Chondrocyte (in vitro differentiated cells): ENCODE measurements at places on chromosomes 13 and 19. TPM values are rescaled to one million over a fixed set of nuclear protein-coding genes. Genes with fewer than 3 reads are reported as not detected.

The SOHLH2 gene
- total RNA-seq = 0.15 to 0.19 TPM in 2 of 3 replicates, not detected in the other

The PNKP gene
- total RNA-seq = 51.4 to 97.0 TPM (median 52.4 TPM) in 3 replicates

The SMIM44 gene
- not detected in 3 replicates for total RNA-seq

The COMP gene
- total RNA-seq = 10.6 to 17.2 TPM (median 14.5 TPM) in 3 replicates

The CCL25 gene
- not detected in 3 replicates for total RNA-seq

The TEX29 gene
- total RNA-seq = 0.59 to 0.94 TPM (median 0.70 TPM) in 3 replicates

The FFAR3 gene
- not detected in 3 replicates for total RNA-seq

The TTYH1 gene
- total RNA-seq = 0.49 TPM in 1 of 3 replicates, not detected in the others

The EPSTI1 gene
- 2.1 to 3.8 TPM (median 2.8 TPM) in 3 replicates for total RNA-seq

The LGALS7B gene
- total RNA-seq = not detected in 3 replicates

The APOE gene
- total RNA-seq = 47.1 to 178 TPM (median 170 TPM) in 3 replicates

DNA sequence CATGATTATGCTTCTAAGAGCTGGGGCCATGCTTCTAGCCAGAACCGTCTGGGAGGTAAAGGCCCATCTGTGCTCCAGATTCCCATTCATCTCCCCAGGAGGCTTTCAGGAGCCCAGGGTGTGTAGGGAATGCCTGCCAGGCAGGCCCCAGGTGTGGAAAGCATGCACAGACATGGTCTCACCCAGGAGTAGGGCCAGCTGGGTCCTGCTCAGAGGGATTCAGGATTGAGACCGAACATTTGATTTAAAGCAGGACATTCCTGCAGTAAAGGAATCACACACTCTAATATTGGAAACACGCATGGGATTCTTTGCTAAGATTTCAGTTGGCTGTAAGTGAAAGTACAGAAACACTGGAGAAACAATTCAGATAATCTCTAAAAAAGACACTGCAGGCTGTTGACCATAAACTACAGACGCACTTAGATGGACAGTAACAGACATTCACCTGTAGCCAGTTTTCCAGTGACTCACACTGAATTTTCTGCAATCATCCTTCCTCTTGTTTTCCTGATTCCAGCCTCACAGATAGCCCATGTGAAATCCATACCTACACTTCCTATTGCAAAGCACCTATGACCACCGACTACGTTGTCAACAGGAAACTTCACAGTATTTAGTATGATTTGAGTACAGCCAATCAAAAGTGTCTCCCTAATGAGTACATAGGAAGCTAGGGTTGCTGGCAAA lies 257.8 kb downstream of the TBC1D4 start:
- no peaks in the 10 kb centered on the region for H3K36me3 ChIP-seq
- no peak overlapping the region for H3K4me3 ChIP-seq
- H3K4me1 ChIP-seq = peaks cover 42% of the 10 kb centered on the region
- peaks cover 2% of the 10 kb centered on the region for H3K27me3 ChIP-seq
- H3K27ac ChIP-seq = no peak overlapping the region
- DNase-seq = no peak

DNA sequence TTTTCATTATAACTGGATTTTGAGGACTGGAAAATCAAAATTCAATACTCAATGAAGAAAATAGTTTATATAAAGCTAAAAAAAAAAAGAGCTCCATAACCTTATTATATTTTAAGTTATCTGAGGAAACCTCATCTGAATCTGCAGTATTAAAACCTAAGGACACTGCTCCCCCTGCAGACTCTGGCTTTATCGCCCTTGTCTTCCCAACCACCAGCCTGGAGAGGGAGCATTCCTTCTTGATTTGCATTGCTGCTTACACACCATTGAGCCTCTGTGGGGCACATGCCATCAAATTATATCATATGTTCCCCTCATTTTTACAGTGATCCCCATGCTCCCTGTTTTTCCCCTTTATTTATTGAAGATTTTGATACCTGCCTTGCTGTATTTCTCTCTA lies 871.4 kb upstream of the GPC6 start:
- peaks cover 4% of the 10 kb centered on the region for H3K36me3 ChIP-seq
- no peak overlapping the region for H3K27ac ChIP-seq
- peaks cover 2% of the 10 kb centered on the region for H3K27me3 ChIP-seq
- no peak for DNase-seq

GRCh38 chr19:49125025-49125731 lies 5.8 kb downstream of the PPFIA3 start:
- H3K27me3 ChIP-seq = no peaks in the 10 kb centered on the region
- no peak for DNase-seq
- no peaks in the 10 kb centered on the region for H3K36me3 ChIP-seq
- H3K27ac ChIP-seq = no peak overlapping the region
- peaks cover 22% of the 10 kb centered on the region for H3K4me1 ChIP-seq
- no peak overlapping the region for H3K4me3 ChIP-seq

DNA sequence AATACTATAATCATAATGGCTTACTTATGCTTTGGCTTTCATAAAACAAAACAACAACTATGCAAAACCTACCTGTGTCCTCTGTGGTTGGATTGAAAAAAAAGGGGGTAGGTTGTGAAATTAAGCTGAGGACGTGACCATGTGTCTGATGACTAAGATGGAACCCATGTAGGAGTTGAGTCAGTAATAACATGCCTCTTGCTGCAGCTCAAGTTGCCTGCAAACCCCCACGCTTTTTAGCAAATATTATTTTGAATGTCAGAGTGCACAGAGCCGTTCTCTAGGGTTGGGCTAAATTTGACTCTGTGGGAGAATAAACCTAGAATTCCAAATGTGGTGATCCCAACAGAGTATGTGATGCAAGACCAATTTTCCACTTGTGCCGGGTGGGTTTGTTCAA lies 209.3 kb downstream of the KCNRG start:
- peaks cover 43% of the 10 kb centered on the region for H3K4me1 ChIP-seq
- no peaks in the 10 kb centered on the region for H3K27me3 ChIP-seq
- peak overlapping the region; percentile 20 for H3K27ac ChIP-seq

DNA sequence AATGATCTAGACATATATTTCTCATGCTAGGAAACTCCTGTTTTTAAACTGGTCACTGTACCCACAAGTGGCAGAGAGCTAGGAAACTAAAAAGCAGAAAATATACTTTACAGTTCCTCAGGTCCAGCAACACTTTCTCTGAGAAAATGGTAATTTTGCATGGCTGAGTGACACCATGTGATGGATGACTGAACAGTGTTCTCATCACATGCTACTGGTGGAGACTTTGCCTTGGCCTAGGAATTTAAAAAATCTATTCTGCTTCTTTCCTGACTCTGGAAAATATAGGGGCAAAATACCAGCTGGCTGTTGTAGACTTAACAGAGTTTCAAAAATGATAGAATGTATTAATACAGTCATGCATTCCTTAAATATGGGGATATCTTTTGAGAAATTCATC lies 50.0 kb downstream of the LATS2 start:
- H3K36me3 ChIP-seq = no peaks in the 10 kb centered on the region

- no peak overlapping the region for H3K27ac ChIP-seq
Observed at GRCh38 chr19:54329476-54330165, 9.3 kb downstream of the LILRA4 start.

GRCh38 chr19:54388802-54389139 lies 24.0 kb upstream of the LAIR1 start:
- H3K4me3 ChIP-seq = peak overlapping the region; percentile 47
- H3K4me1 ChIP-seq = no peaks in the 10 kb centered on the region
- no peak for DNase-seq
- H3K27me3 ChIP-seq = peaks cover 35% of the 10 kb centered on the region
- H3K27ac ChIP-seq = no peak overlapping the region
- no peaks in the 10 kb centered on the region for H3K36me3 ChIP-seq

DNA sequence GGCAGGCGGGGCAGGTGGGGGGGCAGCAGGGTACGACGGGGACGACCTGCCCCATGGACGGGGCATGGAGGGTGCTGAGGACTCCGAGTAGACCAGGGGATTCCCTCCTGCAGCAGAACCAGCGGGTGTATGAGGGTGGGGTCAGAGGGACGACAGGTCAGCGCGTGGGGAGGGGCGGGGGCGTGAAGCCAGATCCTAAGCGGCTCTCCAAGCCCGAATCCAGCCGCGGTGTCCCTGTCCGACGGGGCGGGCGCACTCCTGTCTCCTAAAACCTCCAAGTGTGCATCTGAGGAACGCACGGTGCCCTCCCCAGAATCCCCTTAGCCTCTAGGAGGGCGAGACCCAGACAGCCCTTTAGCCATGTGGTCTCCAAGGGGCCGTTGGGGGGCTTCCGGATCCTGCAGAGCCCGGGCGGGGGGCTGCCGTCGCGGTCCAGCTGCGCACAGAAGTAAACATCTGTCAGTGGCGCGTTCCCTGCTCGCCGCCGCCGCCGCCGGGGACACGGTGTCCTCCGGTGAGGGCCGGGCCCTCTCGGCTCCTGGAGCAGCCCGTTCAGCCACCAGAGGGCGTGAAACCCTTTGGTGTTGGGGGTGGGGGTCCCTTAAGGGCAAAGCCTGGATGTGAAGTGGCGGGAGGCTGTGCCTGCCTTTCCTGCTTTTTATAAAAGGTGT lies 730 bp downstream of the NRTN start:
- H3K4me3 ChIP-seq = peak overlapping the region; percentile 36
- peaks cover 9% of the 10 kb centered on the region for H3K27me3 ChIP-seq
- DNase-seq = peak; percentile 91

GRCh38 chr19:31613683-31614219 lies 264.5 kb upstream of the TSHZ3 start:
- H3K4me1 ChIP-seq = no peaks in the 10 kb centered on the region
- H3K27me3 ChIP-seq = no peaks in the 10 kb centered on the region
- H3K36me3 ChIP-seq = no peaks in the 10 kb centered on the region
- DNase-seq = no peak
- no peak overlapping the region for H3K4me3 ChIP-seq

GRCh38 chr13:109629737-109630136 lies 156.6 kb downstream of the IRS2 start:
- peaks cover 49% of the 10 kb centered on the region for H3K4me1 ChIP-seq
- H3K36me3 ChIP-seq = no peaks in the 10 kb centered on the region
- no peak for DNase-seq
- H3K4me3 ChIP-seq = no peak overlapping the region

- H3K4me1 ChIP-seq = peaks cover 17% of the 10 kb centered on the region
- no peak overlapping the region for H3K27ac ChIP-seq
- no peak for DNase-seq
- H3K27me3 ChIP-seq = no peaks in the 10 kb centered on the region
Observed at GRCh38 chr19:49616945-49617344, 23.0 kb downstream of the RRAS start.

GRCh38 chr19:30090476-30090875 lies 148.4 kb downstream of the URI1 start:
- no peaks in the 10 kb centered on the region for H3K36me3 ChIP-seq
- no peaks in the 10 kb centered on the region for H3K27me3 ChIP-seq
- no peak overlapping the region for H3K27ac ChIP-seq
- peak; percentile 60 for DNase-seq
- no peaks in the 10 kb centered on the region for H3K4me1 ChIP-seq
- no peak overlapping the region for H3K4me3 ChIP-seq

- no peak overlapping the region for H3K4me3 ChIP-seq
- peaks cover 8% of the 10 kb centered on the region for H3K27me3 ChIP-seq
- DNase-seq = no peak
Observed at GRCh38 chr19:28482221-28482620, 730.7 kb downstream of the UQCRFS1 start.

- no peaks in the 10 kb centered on the region for H3K36me3 ChIP-seq
Observed at GRCh38 chr19:21585281-21585890, 80.0 kb downstream of the ZNF429 start.

GRCh38 chr19:51766461-51766860 lies 5.5 kb downstream of the FPR2 start:
- H3K27ac ChIP-seq = no peak overlapping the region
- no peak for DNase-seq
- no peaks in the 10 kb centered on the region for H3K36me3 ChIP-seq
- H3K4me1 ChIP-seq = no peaks in the 10 kb centered on the region
- H3K4me3 ChIP-seq = no peak overlapping the region

- H3K4me1 ChIP-seq = no peaks in the 10 kb centered on the region
- H3K4me3 ChIP-seq = no peak overlapping the region
- H3K27ac ChIP-seq = no peak overlapping the region
- no peak for DNase-seq
- no peaks in the 10 kb centered on the region for H3K36me3 ChIP-seq
Observed at GRCh38 chr19:37914908-37915307, 7.9 kb downstream of the SIPA1L3 start.

- peaks cover 3% of the 10 kb centered on the region for H3K36me3 ChIP-seq
- no peak overlapping the region for H3K4me3 ChIP-seq
- H3K4me1 ChIP-seq = no peaks in the 10 kb centered on the region
Observed at GRCh38 chr13:65057986-65058385, 2172.2 kb downstream of the PCDH9 start.
